ENCODE measurements at places on chromosomes 7 and 10.

- DNase-seq = peak; percentile 32
These were observed 32.6 kb downstream of the USP6NL start for GRCh38 chr10:11578802-11579255.

GRCh38 chr7:115009736-115010440, 88.0 kb downstream of the MDFIC start:
- DNase-seq = no peak

DNA sequence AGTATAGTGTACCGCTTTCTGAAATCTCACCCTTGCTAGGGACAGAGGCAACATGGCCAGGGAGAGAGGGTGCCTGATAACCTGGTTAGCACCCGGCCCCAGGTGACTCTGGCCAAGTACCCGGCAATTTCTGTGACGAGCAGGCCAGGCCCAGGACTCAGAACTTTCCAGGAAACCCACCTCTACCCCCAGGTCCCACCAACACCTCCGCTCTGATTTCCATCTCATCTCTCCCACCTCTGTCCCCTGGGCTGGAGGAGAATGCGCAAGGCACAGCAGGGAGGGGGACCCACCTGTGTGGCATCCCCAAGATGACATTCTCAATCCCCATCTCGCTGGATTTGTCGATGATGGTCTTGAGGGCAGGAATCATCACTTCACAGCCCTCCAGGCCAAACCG, 11.6 kb downstream of the OGDHL start:
- no peak for DNase-seq

DNA sequence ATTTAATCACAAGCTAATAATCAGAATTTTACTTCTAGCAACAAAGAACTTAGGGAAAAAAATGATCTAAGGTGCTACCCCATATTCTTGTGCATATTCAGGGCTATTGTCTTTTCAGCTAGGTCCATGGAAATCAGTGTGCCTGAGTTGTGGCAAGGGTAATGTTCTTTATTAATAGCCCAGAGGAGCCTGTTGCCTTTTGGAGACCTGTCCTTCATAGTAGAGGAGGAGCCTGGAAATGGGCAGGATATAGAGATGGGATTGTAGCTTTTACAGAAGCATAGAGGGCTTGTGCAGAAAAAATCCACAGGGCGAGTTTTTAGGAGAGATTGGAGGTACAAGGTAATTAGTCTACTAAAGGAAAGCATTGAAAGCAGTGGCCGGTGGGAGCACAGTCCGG, 38.9 kb downstream of the AGK start:
- DNase-seq = no peak

GRCh38 chr7:79217468-79217867, 236.0 kb downstream of the MAGI2 start:
- no peak for DNase-seq

DNA sequence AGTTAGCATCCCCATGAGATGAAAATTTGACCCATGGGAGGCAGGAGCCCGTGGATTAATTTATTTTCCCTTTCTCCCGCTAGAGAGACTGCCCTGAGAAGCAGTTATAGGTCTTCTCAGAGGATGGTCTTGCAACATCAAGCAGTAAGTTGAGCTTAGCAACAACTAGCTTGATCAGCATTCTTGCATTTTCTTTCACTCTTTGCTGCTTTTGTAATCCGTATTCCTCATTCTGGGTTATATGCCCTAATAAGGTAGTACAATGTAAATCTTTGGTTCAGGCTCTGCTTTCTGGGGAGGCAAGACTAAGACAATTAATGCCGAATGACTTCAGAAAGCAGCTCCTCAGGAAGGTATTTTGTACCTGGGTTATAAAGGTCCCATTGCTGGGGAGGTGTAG, 146.8 kb downstream of the FZD1 start:
- no peak for DNase-seq

DNA sequence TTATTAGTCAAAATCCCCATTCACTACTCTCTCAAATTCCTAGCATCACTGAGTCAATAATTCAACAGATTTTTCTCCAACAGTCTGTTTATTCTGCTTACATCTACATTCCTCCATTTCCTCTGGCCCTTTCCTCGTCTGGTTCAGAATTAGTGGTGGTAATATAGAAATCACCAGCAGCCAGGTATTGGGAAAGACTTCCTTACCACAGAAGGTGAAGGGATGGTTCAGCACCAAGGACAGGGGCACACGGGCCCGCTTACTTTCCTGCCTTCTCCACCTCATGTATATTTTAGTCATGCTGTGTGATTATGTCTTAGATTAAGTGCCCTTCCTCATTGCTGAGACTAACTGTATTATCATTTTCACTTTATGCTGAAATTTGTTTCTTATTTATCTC, 70.4 kb upstream of the APBB1IP start:
- DNase-seq = peak; percentile 28

GRCh38 chr7:29780346-29780745, 26.0 kb upstream of the WIPF3 start:
- no peak for DNase-seq

DNA sequence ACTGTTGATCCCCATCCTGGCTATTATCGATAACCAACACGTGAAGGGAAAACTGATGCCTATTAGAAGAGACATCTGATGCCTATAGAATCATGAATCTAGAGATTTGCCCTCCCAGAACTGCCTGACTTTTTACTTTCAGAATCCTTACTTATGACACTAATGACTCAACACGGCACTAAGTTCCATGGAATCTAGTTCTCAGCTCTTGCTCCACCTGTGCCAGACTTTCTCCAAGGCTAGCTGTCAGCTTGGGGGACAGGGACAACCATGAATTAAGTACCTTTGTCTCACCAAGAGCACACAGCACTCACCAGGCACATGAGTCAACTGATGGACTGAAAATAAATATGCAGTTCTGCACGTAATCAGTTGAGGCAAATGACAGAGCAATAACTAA, 184.2 kb downstream of the FRMD4A start:
- DNase-seq = no peak

DNA sequence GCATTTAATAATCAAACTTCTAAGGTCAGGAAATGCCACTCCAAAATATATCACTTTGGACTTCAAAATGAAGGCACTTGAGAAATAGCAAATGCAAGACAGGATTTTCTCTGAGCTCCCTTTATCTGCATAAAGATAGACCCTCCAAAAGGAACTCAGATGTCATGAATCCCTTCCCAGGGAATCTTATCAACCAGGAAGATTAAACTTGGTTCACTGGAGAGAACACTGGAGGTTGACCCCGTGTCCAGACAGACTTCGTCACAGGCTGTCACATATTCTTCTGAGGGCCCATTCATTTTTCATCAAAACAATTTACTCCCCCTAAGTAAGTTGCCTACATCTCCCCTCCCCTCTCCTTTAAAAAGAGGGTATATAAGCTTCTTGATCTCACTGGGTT, 21.2 kb downstream of the IFIT3 start:
- no peak for DNase-seq

DNA sequence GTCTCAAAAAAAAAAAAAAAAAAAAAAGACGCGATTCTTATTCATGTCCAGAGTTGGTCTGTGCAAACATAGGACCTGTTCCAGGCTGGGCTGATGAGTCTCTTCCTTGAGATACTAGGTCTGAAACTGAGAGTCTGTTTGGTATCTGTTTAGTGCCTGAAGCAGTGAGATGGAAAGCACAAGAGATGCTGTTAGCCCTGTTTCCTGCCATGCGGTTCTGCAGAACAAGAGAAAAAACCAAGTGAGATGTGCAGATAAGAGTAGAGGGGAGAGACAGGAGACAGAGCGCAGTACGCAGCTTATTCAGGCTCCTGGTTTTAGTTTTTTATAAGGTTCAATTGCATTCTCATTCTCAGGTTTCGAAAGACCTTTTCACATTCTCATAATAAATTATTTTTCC, 85.8 kb upstream of the PRKCQ start:
- DNase-seq = no peak

- no peak for DNase-seq
These were observed 16.7 kb upstream of the LIPK start for GRCh38 chr10:88689366-88689765.

DNA sequence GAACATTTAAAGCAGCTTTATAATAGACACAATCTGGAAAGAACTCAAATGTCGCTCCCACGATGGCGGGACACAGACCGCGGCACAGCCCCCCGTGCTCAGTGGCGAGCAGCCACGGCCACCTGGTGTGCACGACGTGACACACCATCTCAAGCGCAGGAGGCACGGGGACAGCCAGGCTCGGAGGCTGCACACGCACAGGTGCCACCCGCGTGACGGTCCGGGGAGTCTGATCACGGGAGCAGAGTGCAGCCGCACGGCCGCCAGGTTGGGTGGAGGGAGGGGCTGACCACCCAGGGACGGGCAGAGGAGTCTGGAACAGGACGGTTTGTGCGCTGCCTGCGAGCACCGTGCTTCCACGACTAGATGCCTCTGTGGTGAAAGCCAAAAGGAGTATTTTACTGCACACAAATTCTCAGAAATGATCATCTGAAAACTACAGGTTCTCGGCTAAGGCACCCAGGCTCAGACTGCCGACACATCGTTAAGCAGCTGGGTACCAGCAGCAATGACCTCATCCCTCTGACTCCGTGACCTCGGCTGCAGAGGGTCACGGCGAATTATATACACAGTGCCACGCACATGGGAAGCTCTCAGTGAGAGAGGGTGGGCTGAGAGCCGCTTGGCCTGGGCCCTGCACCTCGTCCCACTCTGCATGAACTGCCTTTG, 7.5 kb upstream of the GPER1 start:
- no peak for DNase-seq

- DNase-seq = no peak
These were observed 315.7 kb downstream of the NRG3 start for GRCh38 chr10:82190432-82191260.

GRCh38 chr10:83990126-83990525, 149.2 kb upstream of the GHITM start:
- no peak for DNase-seq

DNA sequence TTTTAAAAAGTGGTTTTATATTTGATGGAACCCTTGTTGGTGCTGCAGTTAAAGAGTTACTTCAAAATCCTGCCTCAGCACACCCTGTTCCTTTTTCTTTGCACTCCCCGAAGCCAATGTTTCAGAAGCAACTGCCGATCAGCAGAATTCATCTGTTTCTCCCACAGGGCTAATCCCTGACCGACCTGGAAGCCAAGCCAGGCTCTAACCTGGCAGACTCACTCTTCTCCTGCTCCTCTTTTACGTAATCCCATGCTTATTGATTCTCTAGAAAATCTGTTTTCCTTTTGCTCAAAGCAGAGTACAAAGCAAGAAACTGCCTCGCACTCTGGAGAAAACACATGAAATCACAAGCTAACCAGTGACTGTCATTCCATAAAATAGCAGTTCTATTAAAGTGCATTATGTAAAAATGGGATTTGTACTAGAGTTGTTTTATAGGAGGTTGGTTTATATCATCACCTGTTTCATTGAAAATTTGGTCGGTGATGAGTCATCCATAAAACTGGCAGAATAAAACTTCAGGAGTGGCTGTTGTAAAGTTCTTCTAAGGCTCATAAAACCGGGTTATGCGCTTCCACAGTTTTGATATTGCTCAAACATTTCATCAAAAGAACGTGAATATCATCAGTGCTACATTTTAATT, 99.9 kb downstream of the CNTNAP2 start:
- DNase-seq = no peak

DNA sequence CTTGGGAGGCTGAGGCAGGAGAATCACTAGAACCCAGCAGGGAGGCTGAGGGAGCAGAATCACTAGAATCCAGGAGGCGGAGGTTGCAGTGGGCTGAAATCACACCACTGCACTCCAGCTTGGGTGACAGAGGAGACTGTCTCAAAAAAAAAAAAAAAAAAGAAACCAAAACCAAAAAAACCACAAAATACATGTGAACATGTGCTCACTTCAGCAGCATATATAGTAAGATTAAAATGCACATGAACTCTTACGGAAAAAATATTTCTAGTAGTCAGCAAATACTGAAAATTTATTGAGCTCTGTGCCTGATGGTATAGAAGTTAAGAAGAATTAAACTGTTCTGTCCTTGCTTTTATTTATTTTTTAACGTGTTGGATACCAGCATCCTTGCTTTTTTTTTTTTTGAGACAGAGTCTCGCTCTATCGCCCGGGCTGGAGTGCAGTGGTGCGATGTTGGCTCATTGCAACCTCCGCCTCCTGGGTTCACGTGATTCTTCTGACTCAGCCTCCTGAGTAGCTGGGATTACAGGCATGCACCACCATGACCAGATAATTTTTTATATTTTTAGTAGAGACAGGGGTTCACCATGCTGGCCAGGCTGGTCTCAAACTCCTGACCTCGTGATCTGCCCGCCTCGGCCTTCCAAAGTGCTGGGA, 9.6 kb upstream of the ZNF487 start:
- DNase-seq = no peak

GRCh38 chr10:116870949-116871348, 21.6 kb downstream of the ENO4 start:
- DNase-seq = no peak

- DNase-seq = no peak
These were observed 50.6 kb upstream of the DUSP5 start for GRCh38 chr10:110446954-110447608.

- no peak for DNase-seq
These were observed 16.5 kb downstream of the FBXL13 start for GRCh38 chr7:103058122-103058521.

GRCh38 chr10:33773253-33773573, 438.7 kb upstream of the NRP1 start:
- DNase-seq = no peak

- DNase-seq = no peak
These were observed at the start of gene SAMD9L for GRCh38 chr7:93148144-93148543. Gene SAMD9L (minus strand): TSS chr7:93148385. CDS start chr7:93135971, 12,414 bp downstream.

DNA sequence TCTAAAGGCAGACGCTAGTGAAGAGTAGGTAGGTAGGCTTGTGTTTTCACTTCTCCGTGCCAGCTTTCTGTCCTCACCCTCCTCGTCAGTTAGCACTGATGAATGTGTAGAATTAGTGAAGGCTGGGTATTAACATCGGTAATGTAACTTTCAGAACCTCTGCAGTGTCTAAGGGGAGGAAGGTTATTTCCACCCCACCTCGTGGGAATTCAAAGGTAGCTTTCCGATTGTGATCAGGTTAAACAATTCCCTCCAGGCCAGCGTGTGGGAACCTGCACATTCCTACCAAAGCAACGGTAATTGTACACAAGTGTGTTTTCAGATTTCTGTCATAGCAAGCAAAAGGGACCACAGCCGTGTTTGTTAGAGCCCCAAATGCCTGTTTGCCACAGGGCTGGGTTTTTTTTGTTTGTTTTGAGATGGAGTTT, 405.0 kb upstream of the GALNT17 start:
- no peak for DNase-seq

- DNase-seq = no peak
These were observed 98.5 kb downstream of the TPST1 start for GRCh38 chr7:66303454-66304155.

DNA sequence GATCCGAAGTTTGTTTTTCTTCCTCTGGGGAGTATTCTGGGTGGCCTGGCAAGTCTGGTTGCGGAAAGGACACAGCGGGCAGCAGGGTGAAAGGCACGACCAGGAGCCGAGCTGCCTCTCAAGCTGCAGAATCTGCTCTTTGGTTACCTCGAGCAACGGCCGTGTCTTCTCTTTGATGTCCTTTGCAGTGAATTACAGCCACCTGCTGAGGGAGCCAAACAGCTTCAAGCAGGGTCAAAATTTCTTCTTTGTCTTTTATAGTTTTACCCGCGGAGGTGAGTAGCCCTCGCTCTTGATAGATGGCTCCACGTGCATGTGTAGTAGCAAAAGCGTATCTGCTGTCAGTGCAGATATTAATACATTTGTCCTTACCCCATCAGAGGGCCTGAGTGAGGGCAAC, 177.3 kb upstream of the MBL2 start:
- no peak for DNase-seq

- DNase-seq = no peak
These were observed 136.3 kb downstream of the INHBA start for GRCh38 chr7:41566581-41566980.

Data from stimulated activated CD4-positive, alpha-beta T cell treated with anti-CD3 and anti-CD28 coated beads, Interleukin-12 subunit alpha, Interleukin-12 subunit beta, amount 100 ng/mL, for 4 hours (primary cell).